ENCODE measurements at places on chromosomes 7 and 10.

- no peak for DNase-seq
Observed at GRCh38 chr10:4022473-4022872, 237.5 kb upstream of the KLF6 start.

DNA sequence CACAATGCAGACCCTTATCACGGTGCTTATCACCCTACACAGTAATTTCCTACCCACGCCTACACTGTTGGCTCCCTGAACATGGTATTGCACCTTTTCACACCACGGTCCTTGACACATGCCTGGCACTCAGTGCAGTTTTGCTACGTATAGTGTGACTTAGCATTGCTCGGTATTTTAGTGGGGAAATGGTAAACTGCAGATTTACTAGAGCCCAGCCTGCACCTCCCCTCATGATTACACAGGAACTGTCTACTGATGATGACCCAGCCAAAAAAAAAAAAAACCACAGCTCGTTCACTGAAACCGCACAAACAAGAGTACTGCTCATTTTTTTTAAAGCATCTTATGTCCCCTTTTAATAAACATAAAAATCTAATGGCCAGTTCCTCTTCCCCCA lies 124.2 kb upstream of the ZNF746 start:
- no peak for DNase-seq

DNA sequence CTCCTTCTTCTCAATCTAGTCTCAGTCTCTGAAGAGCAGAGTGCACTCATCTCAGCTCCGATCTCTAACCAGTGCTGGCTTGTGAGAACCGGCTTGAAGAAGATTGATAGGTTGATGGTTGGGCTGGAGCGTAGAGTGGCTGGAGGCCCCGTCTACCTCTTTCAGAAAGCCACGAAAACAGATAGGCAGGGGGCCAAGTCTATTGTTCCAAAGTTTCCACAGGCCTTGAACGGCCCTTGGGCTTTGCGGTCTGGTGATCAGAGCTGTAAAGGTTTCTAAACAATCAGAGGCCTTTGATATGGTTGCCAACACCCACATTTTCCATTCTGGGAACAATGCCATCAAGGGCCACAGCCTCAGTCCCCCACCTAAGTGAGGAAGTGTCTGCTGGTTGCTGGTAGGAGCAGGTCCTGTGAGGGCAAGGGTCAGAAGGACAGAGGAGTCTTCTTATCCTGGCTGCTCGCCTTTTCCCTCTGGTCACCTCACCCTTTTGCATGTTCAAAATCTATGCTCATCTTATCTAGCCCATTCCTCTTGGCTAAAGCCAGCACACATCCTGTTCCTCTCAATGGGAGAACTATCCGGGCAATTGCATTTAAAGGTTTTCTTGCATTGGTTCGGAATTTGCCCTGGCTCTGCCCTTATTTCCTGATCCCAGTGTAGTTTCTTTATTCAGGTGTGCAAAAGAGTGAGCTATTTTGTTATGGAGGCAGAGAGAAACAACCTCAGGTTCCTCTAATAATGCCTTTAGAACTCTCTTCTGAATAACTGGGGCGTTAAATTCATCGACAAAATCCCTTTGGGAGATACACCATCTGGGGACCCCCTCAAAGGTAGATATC lies 70.3 kb upstream of the KMT2E start:
- peak; percentile 70 for DNase-seq

DNA sequence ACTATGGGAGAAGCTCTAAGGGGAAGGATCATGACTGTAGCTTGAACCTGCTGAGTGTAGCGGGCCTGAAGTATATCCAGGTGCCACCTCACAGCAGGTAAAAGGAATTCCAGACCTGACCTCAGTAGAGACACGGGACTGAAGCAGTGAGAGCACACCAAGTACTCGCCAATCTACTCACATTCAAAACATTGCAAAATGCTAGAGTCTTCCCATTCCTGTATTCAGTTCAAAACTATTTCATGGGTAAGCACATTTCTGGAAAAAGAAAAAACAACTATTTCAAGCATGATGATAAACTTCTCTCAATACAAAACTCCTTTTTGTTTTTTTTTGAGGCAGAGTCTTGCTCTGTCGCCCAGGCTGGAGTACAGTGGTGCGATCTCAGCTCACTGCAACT lies 121.9 kb upstream of the AUTS2 start:
- no peak for DNase-seq

DNA sequence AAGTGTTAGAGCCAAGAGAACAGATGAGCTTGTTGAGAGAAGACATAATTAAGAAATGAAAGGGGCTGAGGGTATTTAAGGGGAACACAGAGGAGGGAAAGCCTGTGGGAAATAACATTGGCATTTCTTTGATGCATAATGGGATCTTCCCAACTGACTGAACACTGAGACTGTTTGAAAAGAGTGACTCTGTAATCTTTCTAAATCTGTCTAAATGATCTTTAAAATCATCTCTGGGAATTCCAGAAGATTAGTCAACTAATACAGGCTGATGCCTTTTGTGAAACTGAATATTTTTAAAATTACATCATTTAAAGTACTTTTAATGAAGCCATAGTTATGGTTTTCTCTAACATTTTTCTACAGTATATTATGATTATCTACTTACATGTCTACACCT lies 17.4 kb upstream of the SLC35G1 start:
- DNase-seq, result no peak

DNA sequence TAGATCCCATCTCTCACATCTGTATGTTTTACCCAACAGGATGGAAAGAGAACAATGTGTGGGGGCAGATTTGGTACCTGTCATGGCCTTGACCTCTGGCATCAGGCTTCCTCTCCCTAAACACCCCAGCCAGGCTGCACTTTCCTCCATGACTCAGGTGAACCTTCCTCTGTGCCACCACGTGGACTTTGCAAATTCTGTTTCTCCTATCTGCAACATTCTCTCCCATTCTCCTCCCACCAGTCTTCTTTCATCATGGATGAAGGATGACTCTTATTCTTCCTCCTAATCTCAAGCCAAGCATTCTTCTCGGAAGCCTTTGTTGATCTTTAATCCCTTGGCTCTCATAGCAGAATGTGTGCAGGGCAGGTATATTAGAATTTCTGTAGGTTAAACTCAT lies 355.4 kb downstream of the KCNMA1 start:
- no peak for DNase-seq

GRCh38 chr7:117811696-117812095 lies 61.5 kb downstream of the CTTNBP2 start:
- DNase-seq, result no peak

DNA sequence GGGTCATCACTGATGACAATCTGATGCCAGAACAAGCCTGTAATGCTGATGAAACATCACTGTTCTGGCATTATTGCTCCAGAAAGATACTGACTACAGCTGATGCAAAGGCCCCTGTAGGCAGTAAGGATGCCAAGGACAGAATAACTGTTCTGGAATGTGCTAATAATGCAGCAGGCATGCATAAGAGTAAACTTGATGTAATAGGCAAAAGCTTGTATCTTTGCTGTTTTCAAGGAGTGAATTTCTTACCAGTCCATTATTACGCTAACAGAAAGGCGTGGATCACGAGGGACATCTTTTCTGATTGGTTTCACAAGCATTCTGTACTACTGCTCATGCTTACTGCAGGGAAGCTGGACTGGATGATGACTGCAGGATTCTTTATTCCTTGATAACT lies 18.7 kb downstream of the LCOR start:
- DNase-seq, result no peak

DNA sequence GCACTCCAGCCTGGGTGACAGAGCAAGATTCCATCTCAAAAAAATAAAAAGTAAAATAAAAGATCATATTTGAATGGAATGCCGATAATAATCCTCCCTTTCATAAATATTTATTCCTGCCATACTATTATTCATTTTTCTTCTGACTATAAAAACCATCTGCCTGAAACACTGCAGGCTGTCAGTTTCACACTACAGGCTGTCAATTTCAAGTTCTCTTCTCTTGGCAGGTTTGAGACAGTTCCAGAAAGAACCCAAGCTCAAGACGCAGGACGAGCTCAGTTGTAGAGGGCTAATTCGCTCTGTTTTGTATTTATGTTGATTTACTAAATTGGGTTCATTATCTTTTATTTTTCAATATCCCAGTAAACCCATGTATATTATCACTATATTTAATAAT lies 18.2 kb upstream of the AGBL3 start:
- no peak for DNase-seq
